Stimulated activated CD4-positive, alpha-beta T cell treated with anti-CD3 and anti-CD28 coated beads, Interleukin-15, amount 100 ng/mL, for 1 hour (primary cell): ENCODE measurements at places on chromosomes 4 and X.

DNA sequence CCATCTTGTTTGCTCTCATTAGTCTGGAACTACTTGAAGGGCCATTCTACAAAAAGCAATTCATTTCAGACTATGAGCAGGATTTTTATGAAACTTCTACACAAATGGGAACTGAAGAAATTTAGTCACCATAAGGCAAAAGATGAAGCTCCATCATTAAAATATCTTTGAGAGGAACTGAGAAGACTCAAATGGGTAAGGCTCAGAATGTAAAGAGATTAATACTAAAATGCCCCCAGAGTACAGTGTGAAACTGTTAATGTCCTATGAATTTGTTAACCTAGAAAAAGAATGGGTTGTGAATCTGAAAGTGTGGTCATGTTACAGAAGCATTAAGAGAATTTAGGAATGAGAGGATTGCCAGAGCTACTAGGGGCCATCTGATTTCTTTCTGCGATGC lies 77.9 kb upstream of the SLC7A11 start:
- DNase-seq = no peak

DNA sequence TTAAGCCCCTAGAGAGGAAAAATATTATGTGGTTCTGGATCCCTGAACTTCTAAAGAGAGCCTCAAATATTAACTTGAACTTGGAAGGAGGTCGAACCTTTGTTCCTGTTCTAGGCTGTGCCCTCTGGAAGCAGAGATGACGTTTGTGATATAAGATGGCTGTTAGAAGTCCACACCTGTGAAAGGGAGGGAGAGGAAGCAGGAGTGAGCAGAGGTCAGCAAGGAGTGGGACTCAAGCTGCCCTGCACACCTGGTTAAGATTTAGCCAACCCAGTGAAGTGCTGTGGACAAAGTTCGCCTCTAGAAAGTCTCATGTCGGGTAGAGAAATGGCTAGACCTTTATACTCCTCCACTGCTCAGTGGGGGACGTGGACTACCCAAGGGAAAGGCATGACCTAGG lies 566.2 kb downstream of the MID1IP1 start:
- no peak for DNase-seq

- DNase-seq = no peak
Observed at GRCh38 chrX:67207912-67208311, 335.9 kb upstream of the AR start.

- no peak for DNase-seq
Observed at GRCh38 chr4:166726832-166727231, 507.5 kb downstream of the SPOCK3 start.

GRCh38 chr4:36244257-36245082 lies at the start of gene ARAP2:
ARAP2 (minus strand) TSS chr4:36244514; CDS start chr4:36229486, 15,028 bp downstream.
- peak; percentile 62 for DNase-seq

DNA sequence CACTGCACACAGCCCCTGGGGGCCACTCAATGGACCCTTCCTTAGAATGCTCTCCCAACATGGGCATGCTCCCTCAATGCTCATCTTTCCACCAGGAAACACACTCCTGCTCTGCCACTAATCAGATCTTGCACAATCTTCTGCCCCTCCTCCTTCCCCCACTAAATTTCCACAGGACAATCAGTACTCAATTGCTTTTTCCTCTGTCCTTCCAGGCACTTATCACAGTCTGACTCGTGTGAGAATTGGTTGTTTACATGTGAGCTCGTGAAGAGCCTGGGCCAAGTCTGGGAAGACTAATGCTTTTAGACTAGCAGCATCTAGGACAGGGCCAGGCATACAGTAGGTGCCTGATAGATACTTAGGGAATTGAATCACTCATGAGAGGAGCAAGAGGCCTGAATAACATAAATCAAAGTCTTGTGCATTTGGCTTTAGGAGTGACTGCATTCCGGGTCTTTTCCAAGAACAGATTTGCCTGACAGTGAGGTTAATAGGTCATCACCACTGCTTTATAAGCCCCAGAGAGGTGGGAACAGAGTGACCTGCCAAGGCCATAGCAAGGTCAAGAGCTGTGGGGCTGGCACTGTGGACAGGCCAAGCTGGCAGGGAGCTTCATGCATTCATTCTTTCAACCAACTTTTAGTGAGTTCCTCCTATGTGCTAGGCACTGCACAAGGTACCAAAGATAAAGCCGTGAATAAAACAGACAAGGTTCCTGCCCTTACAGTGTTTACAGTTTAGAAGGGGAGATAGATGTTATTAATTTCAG lies 55.0 kb downstream of the PRPS1 start:
- no peak for DNase-seq

- DNase-seq = no peak
Observed at GRCh38 chr4:15469402-15470127, at the start of gene CC2D2A. CC2D2A (plus strand) TSS chr4:15469882; CDS start chr4:15475933, 6,051 bp downstream.

DNA sequence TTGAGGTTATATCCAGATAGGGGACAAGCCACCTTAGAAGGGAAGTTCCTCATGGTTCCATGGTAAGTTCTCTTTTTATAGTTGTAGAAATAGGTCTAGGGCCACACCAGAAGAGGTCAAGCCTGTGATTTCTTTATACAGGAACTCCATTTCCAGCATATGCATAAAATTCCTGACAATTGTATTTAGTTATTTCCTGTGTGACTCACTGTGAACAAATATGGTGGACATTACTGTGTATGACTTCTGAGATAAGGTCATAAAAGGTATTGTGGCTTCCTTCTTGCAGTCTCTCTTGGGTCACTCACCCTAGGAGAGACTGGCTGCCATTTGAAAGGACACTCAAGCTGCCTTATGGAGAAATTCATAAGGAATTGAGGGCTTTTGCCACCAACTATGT lies 2.2 kb upstream of the C4orf36 start:
- no peak for DNase-seq

GRCh38 chrX:9864011-9864410 lies 77.8 kb downstream of the SHROOM2 start:
- DNase-seq = no peak

GRCh38 chrX:83169683-83170082 lies 338.4 kb upstream of the POU3F4 start:
- no peak for DNase-seq

GRCh38 chr4:184316821-184317220 lies 99.1 kb upstream of the ENPP6 start:
- DNase-seq = no peak

DNA sequence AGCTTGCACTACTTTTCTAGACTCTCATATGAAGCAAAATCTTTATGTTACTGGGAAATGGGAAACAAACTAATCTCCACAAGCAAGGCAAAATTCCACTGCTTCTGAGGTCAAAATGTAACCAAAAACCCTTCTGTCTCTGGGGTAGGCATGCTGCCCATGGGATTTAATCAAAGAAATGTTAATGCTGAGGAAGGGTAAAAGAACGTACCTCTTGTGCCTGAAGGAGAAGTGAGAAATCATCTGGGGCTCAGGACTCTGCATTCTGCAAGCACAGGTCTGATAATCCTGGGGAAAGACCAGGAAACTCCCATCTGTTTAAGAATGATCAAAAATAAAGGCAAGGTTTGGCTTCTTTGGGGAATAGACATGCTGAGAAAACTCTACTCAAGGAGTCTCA lies 184.7 kb downstream of the GRID2 start:
- no peak for DNase-seq

GRCh38 chrX:46838974-46839480 lies 2.2 kb downstream of the RP2 start:
- no peak for DNase-seq

DNA sequence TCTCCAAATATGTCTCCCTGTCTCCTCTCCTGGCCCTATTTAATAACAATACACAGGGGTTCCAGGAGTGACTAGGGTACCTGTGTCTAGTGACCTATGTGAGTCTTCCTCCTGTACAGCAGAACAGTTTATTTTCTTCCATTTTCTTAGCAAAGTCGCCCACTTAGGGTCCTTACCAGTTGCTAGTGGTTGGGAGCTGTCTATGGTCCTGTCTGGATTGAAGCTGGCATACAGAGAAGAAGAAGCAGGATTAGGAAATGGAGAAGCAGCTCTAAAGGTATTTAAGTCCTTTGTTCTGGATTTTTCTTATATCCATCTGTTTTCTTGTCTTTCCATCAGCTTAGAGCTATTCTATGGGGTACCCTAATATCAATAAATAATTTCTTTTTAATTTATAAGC lies 587.1 kb upstream of the CPEB2 start:
- no peak for DNase-seq
